ENCODE measurements at places on chromosomes 16 and 17.
A peak's percentile ranks its signal among the peaks of the same experiment; 100 is the strongest.

GRCh38 chr17:2064520-2064971 lies 9.6 kb downstream of the HIC1 start:
- DNase-seq, result peak; percentile 17

GRCh38 chr16:88610080-88610479 lies 28.3 kb upstream of the IL17C start:
- no peak for DNase-seq

DNA sequence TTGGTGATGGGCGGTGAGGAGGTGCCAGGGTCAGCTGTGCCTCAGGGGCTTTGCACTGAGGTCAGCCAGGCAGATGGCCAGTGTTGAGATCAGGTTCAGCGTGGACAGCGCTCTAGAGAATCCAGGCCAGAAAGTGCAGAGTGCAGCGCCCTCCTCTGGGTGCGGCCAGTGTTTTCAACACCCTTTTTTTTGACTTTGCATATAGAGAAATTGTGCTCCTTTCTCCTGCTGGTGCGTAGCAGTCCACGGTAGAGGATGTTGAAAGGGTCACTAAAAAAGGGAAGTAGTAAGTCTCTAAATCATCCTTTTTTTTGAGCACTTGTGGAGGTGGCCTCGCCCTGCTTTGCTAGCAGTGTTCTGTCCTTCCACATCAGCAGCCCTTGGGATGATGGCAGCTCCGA lies 53.9 kb downstream of the BANP start:
- DNase-seq, result no peak

- no peak for DNase-seq
Observed at GRCh38 chr17:1264196-1264595, 6.0 kb upstream of the BHLHA9 start.

GRCh38 chr17:11668618-11669017 lies 70.3 kb downstream of the DNAH9 start:
- no peak for DNase-seq

- no peak for DNase-seq
Observed at GRCh38 chr17:57213180-57213825, 43.0 kb upstream of the MSI2 start.

- no peak for DNase-seq
Observed at GRCh38 chr17:72205357-72205756, 84.5 kb downstream of the SOX9 start.

- peak; percentile 77 for DNase-seq
Observed at GRCh38 chr17:66549731-66550207, 247.4 kb downstream of the PRKCA start.

DNA sequence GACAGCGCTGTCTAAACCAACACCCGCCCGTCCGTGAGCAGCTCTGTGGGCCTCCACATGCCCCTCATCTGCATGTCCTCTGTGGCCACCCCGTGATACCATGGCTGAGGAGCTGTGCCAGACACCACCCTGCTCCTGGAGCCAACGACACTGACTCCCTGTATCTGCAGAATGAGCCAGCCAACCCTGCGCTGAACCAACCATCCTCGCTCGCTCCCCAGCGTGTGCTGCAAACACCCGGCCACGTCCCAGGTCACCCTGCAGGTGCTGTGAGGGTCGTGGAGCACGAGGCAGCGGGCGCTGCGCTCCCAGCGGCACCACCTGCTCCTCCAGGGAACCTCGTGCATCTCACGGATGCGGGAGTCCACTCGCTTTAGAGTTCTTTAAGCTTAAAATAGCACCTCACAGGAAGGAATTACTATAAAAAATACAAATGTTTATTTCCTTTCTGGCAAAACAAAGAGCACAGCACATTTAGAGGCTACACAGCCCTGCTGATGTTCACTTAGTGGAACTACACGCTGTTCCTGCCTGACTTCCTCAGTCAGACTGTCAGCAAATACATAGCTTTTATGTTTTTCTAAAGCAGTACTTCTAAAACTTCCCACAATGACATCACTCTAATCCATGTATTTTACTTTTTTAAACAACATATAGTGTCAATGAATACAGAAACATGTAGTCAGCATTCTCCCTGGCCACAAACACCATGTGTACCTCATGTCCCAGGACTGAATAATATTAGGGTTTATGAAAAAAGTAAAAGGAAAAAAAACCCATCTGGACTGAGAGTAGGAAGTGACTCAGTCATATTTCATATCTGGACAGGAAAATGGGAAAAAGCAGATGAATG lies 43.5 kb downstream of the MAP1LC3B start:
- DNase-seq, result peak; percentile 97

GRCh38 chr16:340370-341091 lies 12.0 kb downstream of the AXIN1 start:
- DNase-seq, result no peak

DNA sequence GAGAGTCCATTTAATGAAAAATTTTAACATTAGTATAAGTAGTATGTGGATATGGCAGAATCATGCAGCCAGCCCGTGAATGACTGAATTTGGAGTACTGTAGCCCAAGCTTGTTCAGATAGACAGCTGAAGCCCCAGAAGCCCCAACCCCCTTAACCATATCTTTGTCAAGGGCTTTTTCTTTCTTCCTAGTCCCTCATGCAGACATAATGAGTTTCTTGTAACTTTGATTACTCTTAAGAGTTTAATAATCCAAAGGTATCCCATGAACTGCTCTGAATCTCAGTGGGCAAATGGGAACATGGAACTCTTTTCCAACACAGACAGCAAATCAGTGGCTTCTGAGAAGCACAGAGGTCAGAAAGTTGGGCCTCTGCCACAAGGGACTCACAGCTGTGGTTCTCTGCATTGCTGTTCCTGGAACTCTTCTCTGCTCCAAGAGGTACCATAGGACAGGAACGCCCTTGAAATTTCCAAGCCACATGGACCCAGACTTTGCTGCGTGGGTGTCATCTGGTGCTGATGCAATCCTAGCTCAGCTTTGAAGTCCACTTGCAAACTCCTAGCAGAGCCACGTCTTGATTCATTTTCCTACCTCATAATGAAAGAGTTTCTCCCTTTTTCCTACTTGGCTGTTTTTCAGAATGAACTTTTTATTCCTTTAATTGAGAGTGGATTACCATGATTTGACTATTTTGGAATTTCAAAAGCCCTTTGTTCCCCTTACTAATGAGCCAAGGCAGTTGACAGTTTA lies 18.1 kb downstream of the LYRM1 start:
- no peak for DNase-seq

- no peak for DNase-seq
Observed at GRCh38 chr16:17374668-17375255, 96.0 kb downstream of the XYLT1 start.

DNA sequence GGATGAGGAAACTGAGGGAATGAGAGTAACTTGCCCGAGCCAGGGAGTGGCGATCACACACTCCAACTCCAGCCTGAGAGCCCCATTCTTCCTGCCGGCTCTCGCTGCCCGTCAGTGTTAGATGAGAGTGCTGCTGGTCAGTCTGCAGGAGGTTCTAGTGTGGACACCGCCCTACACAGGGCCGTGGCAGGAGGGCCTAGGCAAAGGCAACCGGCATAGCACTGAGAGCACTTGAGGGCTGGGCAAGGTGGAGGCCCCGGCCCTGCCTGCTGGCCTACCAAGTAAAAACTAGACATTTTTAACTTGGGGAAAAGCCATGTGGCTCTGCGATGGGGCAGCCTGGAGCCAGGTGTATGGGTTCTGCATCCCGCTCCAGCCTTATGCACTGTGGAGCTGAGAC lies 354.8 kb downstream of the SEC14L1 start:
- DNase-seq, result no peak

DNA sequence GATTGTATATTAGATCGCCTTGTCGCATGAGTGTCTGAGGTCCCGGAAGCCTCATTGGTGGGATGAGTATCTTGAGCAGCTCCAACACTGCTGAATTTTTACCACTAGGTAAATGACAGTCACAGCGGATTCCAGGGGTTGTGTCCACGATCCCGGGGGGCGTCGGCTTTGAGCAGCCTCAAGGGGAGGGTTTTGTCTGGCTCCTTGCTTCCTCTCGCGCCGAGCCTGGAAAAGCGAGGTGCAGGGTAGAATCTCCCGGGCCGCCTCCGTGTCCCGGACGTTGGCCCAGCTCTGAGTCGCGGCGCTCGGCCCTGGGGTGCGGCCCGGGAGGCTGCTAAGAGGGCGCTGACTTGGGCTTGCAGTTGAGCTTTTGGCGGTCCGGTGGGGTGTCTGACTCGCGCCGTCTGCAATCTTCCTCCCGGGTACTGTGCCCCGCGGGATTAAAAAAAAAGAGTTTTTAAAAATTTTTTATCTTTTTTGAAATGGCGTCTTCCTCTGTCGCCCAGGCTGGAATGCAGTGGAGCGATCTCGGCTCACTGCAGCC lies 4.5 kb downstream of the OR1F1 start:
- no peak for DNase-seq

DNA sequence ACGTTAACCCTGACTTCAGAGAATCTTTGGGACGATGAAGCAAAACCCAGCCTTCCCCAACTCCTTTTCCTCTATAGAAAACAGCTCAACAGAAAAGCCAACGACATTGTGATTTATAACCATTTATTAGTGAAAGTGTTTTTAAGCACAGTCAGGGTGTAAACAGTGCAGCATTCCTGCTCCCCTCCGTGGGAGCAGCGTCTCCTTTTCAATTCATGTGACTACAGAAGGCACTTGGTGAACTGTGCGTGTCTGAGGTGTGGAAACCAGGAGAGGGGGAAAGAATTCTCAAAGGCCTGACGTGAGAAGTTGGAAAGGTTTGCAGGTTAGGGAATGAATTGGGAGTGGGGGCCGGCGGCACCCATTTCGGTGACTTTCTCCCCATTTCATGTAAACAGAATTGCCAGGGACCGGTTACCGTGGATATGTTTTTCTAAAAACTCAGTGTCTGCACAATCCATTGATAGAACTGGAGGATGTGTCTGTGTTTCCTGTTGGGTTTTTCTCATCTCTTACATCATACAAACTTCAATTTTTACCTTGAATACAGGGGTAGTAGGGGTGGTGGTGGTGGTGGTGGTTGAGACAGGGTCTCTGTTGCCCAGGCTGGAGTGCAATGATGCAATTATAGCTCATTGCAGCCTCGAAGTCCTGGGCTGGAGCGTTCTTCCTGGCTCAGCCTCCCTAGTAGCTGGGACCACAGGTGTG lies 53.1 kb downstream of the NDE1 start:
- no peak for DNase-seq

DNA sequence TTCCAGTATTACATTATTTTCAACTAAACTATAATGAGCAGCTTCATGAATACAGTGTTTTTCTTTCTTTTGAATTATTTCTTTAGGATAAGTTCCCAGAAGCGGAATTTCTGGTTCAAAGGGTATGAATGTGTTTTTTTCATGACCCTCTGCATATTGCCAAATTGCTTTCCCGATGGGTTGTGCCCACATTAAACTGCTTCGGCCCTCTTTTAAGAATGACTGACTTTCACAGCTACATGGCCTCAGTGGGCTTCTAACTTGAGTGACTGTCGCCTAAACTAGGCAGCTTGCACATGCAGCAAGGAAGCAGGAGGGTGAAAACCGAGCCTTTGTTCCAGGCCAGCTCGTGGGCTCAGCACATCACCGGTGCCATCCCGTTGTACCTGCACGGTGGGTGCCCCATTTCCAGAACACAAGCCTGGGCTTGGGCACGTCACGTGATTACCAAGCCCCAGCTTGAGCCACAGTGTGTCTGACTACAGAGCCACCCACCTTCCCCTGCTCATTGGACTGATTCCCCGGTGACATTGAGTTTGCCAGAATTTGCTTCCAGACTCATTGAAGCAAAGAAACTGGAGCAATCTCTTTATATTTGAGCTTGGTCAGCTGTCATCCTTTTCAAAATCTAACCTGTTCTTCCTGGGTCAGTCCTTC lies 112.8 kb downstream of the CLEC16A start:
- DNase-seq, result no peak
